ENCODE measurements at places on chromosomes 6 and 20. TPM values are rescaled to one million over a fixed set of nuclear protein-coding genes. Genes with fewer than 3 reads are reported as not detected.

DNA sequence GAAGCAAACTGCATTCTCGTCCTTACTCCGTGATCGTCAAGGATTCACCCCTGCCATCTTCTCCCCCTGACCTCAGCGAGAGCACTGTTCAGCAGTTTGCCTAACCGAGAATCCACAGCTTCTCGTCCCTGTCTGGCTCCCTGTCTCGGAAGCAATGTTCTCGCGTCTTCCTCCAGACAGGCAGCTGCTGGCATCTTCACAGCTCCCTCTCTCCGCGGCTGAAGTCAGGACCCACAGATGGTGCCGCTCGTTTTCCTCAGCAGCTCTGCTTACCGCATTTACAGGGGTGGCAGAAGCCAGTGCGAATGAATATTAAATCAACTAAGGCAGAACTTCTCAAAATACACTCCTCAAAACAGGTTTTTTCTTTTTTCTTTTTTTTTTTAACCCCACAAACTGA lies 18.9 kb upstream of the SLC22A2 start:
- no peak for DNase-seq

GRCh38 chr20:57460781-57461465 lies 64.0 kb downstream of the CTCFL start:
- no peak for DNase-seq

DNA sequence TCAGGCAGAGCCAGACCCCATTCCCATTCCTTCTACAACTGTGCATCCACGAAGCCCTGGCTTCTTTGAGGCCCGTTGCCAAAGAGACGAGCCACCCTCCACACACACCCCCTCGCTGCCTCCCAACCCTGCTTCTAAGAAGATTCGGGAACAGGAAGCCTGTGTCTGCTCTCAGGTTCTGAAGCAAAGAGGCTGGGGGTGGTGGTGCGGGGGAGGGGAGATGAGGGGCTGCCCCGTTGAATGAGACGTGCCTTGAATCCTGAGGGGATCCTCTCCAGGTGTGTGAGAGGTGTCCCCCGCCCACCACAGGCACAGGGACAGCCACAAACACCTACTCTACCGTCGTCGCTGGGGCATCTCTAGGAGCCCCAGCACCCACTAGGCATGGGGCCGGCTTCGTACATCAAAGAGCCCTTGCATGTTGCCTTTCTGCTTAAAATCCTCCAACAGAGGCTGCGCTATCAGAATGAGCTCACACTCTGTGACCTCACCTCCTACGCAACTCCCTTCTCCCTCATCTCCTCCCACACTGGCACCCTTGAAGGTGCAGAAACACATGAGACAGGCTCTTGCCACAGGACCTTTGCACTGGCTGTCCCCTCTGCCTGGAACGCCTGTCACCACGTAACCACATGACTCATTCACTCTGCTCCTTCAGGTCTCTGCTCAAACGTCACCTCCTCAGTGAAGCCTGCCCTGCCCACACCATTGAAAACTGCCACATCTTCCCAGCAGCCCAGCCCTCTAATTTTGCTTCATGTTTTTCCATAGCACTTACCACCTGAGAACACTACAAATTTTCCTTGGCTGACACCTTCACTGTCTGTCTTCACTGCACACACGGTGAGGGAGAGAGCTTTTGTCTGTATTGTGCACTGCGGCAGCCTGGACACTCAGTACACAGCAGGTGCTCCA lies 58.5 kb downstream of the PREX1 start:
- no peak for DNase-seq

DNA sequence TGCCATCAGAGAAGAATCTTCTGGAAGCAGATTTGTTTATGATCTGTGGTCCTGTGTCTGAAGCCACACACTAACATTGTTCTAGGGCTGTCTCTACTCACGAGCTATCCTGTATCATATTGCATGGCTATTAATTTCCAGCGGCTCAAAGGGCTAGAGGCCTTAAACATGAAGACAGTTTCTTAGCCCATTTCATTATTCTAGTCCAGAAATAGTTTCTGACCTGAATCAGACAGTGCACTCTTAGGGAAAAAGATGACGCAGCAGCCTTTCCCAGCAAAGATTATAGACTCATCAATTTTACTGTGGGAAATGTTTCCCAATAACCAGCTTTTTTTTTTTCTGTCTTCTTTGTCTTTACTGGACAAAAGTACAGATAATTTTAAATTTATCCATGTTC lies 105.3 kb upstream of the SUPT3H start:
- DNase-seq = no peak

GRCh38 chr6:79296211-79296610 lies 61.7 kb upstream of the HMGN3 start:
- no peak for DNase-seq

- DNase-seq = no peak
These were observed 93.4 kb downstream of the KHDRBS2 start for GRCh38 chr6:62192593-62192992.

GRCh38 chr6:168123165-168123911 lies 44.3 kb upstream of the FRMD1 start:
- peak; percentile 15 for DNase-seq

DNA sequence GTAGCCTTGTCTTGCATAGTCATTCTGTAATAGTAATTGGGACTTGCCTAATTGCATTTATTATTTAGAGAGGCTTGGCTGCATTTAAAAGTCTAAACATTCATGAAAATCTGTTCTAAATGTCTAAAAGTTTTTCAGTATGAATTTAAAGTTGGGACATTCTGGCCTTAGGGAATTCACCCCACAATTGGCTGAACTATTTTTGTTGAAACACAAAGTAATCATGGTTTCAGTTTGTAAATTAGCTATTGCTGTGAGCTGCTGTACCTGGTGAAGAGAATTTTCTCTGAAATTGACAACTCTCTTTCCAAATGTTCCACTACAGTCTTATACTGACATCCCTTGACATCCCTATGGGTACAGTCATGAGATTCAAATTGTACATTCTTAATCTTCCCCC lies 253.0 kb downstream of the FARS2 start:
- no peak for DNase-seq

- DNase-seq = no peak
These were observed 108.2 kb upstream of the SALL4 start for GRCh38 chr20:51910321-51911050.

DNA sequence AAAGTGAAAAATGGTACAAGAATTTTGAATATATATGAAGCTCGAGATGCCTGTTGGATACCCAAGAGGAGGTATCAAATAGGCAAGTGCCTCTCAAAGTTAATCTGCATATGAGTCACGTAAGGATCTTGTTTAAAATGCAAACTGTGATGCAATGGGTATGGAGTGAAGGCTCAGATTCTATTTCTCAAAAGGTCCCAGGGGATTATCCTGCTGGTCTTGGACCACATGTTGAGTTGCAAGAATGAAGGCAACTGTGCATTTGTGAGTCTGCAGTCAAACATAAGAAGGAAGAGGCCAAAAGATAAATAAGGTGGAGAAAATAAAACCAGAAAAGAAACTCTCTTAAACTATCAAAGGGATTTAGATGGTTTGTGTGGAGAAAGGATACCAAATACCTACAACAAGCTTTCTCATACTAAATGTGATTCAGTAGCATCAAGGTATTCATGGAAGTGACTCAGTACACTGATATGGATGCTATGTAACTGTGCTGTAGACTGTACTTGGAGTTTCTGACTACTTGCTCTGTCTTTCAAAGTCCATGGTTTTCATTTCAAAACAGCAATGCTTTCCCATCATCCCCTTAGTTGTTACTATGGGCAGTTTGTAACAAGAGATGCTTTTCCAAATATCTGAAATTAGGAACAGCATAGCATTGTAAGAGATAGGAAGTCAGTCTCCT lies 106.3 kb downstream of the GFRAL start:
- DNase-seq = no peak

- no peak for DNase-seq
These were observed 3.4 kb upstream of the MICAL1 start for GRCh38 chr6:109458774-109459531.

GRCh38 chr6:7920425-7920824 lies 9.8 kb upstream of the TXNDC5 start:
- no peak for DNase-seq

- DNase-seq = no peak
These were observed 56.4 kb upstream of the MTRF1L start for GRCh38 chr6:153058909-153059308.

DNA sequence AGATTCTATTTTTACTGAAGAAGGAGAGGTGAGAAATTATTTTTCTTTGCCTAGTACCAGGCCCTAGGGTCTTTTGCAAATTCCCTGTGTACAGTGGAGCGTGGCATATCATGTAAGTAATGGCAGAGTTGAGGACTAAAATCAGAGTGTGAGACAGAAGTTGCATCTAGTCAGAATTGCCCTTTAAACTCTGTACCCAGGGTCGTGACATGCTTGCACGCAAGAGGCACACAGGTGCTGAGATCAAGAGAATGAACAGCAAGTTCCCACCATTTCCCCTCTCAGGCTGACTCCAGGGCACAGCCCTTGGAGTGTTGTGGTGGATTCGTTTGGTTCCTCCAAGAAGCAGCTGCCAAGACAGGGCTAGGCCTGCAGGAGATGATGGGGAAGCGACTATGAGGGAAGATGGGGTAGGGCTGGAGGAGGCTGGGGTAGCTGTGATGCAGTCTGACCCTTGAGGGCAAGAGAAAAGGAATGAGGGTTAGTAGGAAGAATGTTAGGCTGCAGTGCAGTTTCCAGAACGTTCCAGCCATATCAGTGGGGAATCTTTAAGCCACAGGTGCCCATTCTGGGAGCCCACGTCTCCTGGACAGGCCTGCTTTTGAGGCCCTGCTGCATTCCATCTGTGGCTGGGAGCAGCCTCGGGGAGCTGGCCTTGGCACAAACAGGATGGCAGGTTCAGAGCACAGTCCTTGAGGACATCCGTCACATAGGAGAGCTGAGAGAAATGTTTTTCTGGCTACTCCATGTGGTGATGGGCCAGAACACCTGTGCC lies 6.9 kb downstream of the NELFCD start:
- DNase-seq = no peak

DNA sequence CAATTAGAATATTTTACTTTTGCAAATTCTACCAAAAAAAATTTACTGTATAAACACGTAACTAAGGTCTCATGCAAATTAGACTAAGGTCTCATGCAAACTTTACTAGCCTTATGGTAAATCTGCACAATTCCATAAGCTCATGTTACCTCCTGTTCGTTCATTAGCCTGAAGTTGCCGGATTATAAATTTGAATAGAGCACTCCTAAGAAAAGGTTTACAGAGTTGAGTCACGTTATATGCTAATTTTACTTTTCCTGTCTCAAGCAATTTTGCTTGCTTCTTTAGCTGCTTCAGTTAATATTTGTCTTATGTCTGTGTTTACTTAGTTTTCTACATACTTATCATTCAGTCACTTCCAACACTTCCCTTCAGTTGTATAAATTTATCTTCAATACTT lies 1434.0 kb upstream of the EYS start:
- DNase-seq = no peak

DNA sequence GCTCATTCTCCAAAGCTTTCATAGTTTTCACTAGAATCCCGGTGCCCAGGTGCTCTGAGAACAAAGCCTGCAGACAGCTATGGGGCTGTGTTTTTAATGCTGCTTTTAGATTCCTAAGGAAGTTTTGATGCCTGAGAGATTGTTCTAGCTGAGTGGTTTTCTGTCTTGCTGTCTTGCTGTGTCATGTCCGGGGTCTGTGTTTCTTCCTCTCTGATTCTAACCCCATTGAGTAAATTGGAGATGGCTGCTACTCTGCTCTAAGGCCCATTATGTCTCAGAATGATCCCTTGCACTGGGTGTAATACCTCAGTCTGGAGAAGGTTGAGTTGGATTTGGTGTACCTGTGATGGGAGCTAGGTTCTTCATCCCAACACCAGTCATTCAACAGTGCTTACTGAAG lies 63.4 kb downstream of the ARID1B start:
- no peak for DNase-seq

DNA sequence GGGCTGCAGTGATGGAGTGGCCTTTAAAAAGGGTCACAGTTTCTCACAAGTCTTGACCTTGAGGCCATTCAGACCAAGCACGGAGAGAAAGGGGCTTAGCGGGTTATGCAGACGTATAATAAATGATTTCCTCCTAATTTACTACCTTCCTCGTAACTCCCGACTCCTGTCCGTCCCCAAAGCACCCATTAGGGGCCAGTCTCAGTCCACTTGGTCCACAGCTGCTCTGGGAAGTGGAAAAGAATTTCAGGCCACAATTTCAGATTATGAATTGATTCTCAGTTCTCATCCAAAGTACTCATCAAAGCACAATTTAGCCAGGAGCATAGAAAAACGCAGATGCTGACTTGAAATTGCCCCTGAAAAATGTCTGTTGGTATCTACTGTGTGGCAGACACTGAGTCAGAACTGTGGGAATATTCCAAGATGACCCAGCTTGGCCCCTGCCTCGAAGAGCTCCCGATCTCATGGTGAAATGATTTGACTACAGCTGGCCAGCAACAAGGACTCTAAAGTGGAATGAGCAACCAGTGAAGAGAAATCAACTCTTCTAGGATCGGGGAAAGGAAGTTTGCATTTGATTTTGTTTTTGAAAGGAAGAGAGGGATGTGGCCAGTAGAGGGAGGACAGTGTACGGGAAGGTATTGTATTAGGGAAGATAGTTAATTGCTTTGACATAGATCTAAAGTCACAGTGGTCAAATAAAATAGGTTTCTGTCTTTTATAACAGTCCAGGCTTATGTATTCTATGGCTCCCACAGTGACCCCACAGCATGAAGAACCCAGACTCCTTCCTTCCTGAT lies 15.2 kb upstream of the STK35 start:
- DNase-seq = no peak

DNA sequence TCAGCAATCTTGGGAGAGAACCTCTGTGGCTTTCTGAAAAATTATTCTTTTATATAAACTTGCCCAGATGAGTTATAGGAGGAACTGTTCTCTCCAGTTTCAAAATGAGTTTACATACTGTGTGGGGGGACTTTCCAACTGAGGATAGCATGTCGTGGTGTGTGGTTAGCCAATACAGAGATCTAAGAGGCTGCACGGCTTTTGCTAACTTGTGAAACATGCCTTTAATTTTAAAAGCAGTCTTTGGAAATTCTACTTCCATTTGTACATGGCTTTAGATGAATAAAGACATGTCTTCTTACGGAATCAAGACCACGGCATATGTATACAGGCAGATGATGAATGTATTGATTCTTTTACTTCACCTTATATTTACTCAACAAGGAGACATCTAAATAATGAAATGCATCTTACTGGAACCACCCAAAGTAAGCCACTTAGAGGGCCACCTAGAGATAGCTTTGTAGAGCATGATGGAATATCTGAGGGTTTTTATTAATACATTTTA lies 39.8 kb downstream of the HIVEP1 start:
- DNase-seq = no peak

Gene SLC2A10
- total RNA-seq = 9.9 TPM

Gene MUC21
- not detected for total RNA-seq

Gene RPS6KA2
- total RNA-seq = 10.4 TPM

Gene FGD2
- total RNA-seq = 0.09 TPM

Gene FBXO5
- 47.6 TPM for total RNA-seq

Gene NOX3
- total RNA-seq = not detected

Gene KHDC1
- 7.7 TPM for total RNA-seq

Gene HLA-DOA
- 15.6 TPM for total RNA-seq

Gene SLC25A27
- total RNA-seq = 5.1 TPM

Gene UNC5CL
- total RNA-seq = 0.79 TPM

Gene NKX2-2
- 0.11 TPM for total RNA-seq
